ENCODE measurements at places on chromosomes 1 and 21. TPM values are rescaled to one million over a fixed set of nuclear protein-coding genes. Genes with fewer than 3 reads are reported as not detected.

Gene CRB1
- 0.72 TPM for total RNA-seq

Gene GJA4
- 25.1 TPM for total RNA-seq

GRCh38 chr1:240104672-240105071 lies 13.0 kb downstream of the FMN2 start:
- DNase-seq, result no peak
- peaks cover under 1% of the 10 kb centered on the region for H3K4me1 ChIP-seq
- H3K36me3 ChIP-seq, result no peaks in the 10 kb centered on the region
- H3K27ac ChIP-seq, result no peak overlapping the region

DNA sequence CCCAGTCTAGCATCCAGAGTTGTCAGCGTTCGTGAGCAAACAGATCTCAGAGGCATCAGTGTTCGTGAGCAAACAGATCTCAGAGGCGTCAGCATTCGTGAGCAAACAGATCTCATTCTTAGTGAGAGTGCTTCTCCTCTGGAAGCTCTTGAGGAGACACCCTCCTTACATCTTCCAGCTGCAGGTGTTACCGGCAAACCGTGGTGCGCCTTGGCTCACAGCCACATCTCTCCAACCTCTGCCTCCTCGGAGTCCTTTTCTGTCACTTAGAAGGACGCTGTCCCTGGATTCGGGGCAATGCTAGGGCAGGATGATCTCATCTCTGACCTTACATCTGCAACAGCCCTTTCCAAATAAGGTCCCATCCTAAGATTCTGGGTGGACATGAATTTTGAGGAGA lies 14.6 kb upstream of the UMODL1 start:
- H3K27me3 ChIP-seq, result no peaks in the 10 kb centered on the region
- no peak for DNase-seq
- no peaks in the 10 kb centered on the region for H3K4me1 ChIP-seq
- no peak overlapping the region for H3K4me3 ChIP-seq
- no peak overlapping the region for H3K27ac ChIP-seq
- H3K36me3 ChIP-seq, result no peaks in the 10 kb centered on the region

GRCh38 chr1:109020693-109021257 lies 21.1 kb downstream of the WDR47 start:
- H3K27ac ChIP-seq, result no peak overlapping the region
- peaks cover 6% of the 10 kb centered on the region for H3K36me3 ChIP-seq
- no peaks in the 10 kb centered on the region for H3K27me3 ChIP-seq
- no peaks in the 10 kb centered on the region for H3K4me1 ChIP-seq
- H3K4me3 ChIP-seq, result no peak overlapping the region

DNA sequence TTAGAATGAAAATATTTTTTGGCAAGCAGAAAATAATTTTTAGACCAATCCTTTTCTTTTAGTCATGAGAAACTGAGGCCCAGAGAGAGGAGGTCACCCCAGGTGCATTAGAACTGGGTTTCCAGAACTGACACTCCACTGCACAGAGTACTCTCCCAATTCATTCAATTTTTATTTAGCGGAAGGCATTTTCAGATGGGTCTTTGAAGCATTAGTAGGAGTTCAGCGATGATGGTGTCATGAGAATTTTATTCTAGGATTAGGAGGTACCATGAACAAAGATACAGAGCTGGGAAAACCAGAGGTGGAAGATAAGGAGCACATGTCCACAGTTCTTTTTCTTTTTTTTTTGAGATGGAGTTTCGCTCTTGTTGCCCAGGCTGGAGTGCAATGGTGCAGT lies 2.3 kb downstream of the PCSK9 start:
- no peaks in the 10 kb centered on the region for H3K4me1 ChIP-seq
- H3K27ac ChIP-seq, result no peak overlapping the region
- no peak for DNase-seq
- no peaks in the 10 kb centered on the region for H3K36me3 ChIP-seq
- no peak overlapping the region for H3K4me3 ChIP-seq

- peaks cover 74% of the 10 kb centered on the region for H3K4me1 ChIP-seq
- H3K36me3 ChIP-seq, result no peaks in the 10 kb centered on the region
- peak overlapping the region; percentile 89 for H3K27ac ChIP-seq
- DNase-seq, result no peak
- peak overlapping the region; percentile 81 for H3K4me3 ChIP-seq
Observed at GRCh38 chr1:207824691-207825408, 73.0 kb downstream of the CD46 start.

GRCh38 chr1:114821978-114822377 lies 32.7 kb upstream of the SYCP1 start:
- H3K4me1 ChIP-seq, result no peaks in the 10 kb centered on the region
- H3K27ac ChIP-seq, result no peak overlapping the region
- H3K4me3 ChIP-seq, result no peak overlapping the region

GRCh38 chr1:46399307-46399706 lies 5.2 kb downstream of the FAAH start:
- no peaks in the 10 kb centered on the region for H3K36me3 ChIP-seq
- H3K27ac ChIP-seq, result no peak overlapping the region
- no peaks in the 10 kb centered on the region for H3K27me3 ChIP-seq
- H3K4me3 ChIP-seq, result no peak overlapping the region

DNA sequence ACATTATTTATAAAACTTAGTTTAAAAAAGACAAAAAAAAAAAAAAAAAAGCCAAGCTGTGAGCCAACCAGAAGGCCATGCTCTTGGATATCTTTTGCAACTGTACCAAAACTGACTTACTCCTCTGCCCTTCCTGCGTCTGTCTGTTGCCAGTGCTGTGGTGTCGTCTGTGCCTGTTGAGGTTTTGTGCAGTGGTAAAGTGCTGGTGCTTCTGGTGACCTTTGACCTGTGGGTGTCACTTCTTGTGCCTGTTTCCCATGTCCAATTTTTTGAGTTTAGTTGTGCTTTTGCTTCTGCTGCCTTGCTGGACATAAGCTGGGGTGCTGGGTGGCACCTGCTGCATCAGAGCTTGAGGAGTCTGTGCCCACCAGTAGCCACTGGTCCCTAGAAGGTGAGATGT lies 41.4 kb downstream of the RNF187 start:
- peaks cover 18% of the 10 kb centered on the region for H3K27me3 ChIP-seq
- H3K4me3 ChIP-seq, result no peak overlapping the region
- H3K27ac ChIP-seq, result no peak overlapping the region
- no peaks in the 10 kb centered on the region for H3K4me1 ChIP-seq
- DNase-seq, result no peak
- no peaks in the 10 kb centered on the region for H3K36me3 ChIP-seq
